ENCODE measurements at places on chromosomes 7 and 10.

- no peaks in the 10 kb centered on the region for H3K27me3 ChIP-seq
- no peaks in the 10 kb centered on the region for H3K4me1 ChIP-seq
- H3K27ac ChIP-seq, result no peak overlapping the region
- DNase-seq, result no peak
- no peaks in the 10 kb centered on the region for H3K36me3 ChIP-seq
- H3K4me3 ChIP-seq, result no peak overlapping the region
These were observed 81.8 kb upstream of the ANKRD1 start for GRCh38 chr10:91002656-91003055.

GRCh38 chr10:11653758-11654471 lies 42.5 kb upstream of the USP6NL start:
- H3K27ac ChIP-seq, result no peak overlapping the region
- H3K4me3 ChIP-seq, result no peak overlapping the region
- no peaks in the 10 kb centered on the region for H3K4me1 ChIP-seq
- H3K27me3 ChIP-seq, result no peaks in the 10 kb centered on the region
- H3K36me3 ChIP-seq, result no peaks in the 10 kb centered on the region
- DNase-seq, result no peak

GRCh38 chr7:107938456-107939250 lies 47.7 kb downstream of the DLD start:
- no peaks in the 10 kb centered on the region for H3K4me1 ChIP-seq
- DNase-seq, result no peak
- H3K36me3 ChIP-seq, result no peaks in the 10 kb centered on the region
- no peak overlapping the region for H3K4me3 ChIP-seq
- peak overlapping the region; percentile 90 for H3K27ac ChIP-seq
- no peaks in the 10 kb centered on the region for H3K27me3 ChIP-seq

- no peak overlapping the region for H3K27ac ChIP-seq
- H3K27me3 ChIP-seq, result no peaks in the 10 kb centered on the region
- H3K36me3 ChIP-seq, result no peaks in the 10 kb centered on the region
- H3K4me3 ChIP-seq, result no peak overlapping the region
- H3K4me1 ChIP-seq, result peaks cover 5% of the 10 kb centered on the region
These were observed 55.7 kb downstream of the TMEM209 start for GRCh38 chr7:130149281-130150139.

DNA sequence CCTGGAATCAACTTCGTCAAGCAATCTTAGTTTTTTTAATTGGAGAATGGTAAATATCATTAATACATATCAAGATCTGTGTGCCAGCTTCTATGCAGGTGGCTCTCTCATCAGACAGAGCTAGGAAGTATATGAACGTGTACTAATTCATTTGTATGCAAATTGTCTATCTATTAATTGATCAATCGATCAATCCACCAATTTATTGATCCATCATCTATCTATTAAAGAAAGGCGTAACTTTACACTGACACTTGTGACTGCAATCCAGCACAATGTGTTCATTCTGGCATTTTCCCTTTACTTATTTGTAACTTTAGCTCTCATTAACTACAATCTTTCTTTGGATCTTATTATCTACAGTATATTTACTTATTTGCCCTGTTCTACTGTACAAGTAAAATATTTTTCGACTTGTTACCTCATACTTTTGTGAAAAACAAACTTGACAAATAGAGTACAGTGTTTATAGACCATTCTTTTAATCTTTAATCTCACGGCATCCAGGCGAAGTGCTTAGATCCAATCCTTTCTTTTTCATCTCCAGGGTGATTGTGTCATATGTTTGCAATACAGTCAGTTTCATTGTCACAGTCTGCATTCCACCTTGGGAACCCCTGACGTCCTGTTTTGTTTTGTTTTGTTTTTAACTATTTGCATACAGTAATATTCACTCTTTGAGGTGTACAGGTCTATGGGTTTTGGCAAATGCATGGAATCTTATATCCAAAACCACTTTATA lies 22.0 kb upstream of the GHRHR start:
- no peaks in the 10 kb centered on the region for H3K36me3 ChIP-seq
- H3K27ac ChIP-seq, result no peak overlapping the region
- H3K4me1 ChIP-seq, result no peaks in the 10 kb centered on the region
- DNase-seq, result no peak
- H3K4me3 ChIP-seq, result no peak overlapping the region

GRCh38 chr10:131862548-131862947 lies 38.3 kb upstream of the PPP2R2D start:
- no peak overlapping the region for H3K27ac ChIP-seq
- no peak overlapping the region for H3K4me3 ChIP-seq
- H3K27me3 ChIP-seq, result no peaks in the 10 kb centered on the region
- no peaks in the 10 kb centered on the region for H3K4me1 ChIP-seq
- no peak for DNase-seq
- H3K36me3 ChIP-seq, result no peaks in the 10 kb centered on the region

- no peaks in the 10 kb centered on the region for H3K27me3 ChIP-seq
- no peaks in the 10 kb centered on the region for H3K4me1 ChIP-seq
- H3K4me3 ChIP-seq, result no peak overlapping the region
These were observed 10.9 kb downstream of the SUFU start for GRCh38 chr10:102514487-102515311.

DNA sequence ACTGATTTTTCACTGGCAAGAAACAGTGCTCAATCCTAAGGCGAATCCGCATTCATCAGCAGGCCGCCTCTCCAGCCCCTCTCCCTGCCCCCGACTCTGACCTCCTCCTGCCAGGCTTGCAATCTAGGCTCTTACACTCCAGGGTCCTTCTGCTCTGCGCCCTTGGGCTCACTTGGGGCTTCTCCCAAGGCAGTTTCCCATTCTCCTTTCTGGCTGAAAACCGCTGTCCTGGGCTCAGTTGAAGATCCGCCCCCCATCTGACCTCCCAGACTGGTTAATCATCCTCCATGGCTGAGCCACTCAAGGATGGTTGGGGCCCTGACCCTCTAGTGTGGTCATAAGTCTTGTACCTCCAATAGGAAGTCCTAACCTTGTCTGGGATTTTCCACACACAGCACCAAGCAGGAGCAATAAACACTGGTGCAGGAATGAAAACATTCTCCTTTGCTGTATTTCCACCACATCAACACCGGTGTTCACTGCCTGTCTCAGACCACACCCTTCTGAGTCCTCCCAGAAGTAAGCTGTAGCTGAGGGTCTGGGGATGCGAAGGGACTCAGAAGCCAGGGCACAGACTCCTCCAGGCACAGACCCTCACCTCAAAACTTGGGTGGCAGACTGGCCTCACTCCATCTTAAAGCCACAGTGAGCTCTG lies 42.4 kb downstream of the TNS3 start:
- no peak overlapping the region for H3K27ac ChIP-seq
- no peak for DNase-seq
- H3K4me3 ChIP-seq, result no peak overlapping the region
- no peaks in the 10 kb centered on the region for H3K27me3 ChIP-seq
- H3K36me3 ChIP-seq, result no peaks in the 10 kb centered on the region

DNA sequence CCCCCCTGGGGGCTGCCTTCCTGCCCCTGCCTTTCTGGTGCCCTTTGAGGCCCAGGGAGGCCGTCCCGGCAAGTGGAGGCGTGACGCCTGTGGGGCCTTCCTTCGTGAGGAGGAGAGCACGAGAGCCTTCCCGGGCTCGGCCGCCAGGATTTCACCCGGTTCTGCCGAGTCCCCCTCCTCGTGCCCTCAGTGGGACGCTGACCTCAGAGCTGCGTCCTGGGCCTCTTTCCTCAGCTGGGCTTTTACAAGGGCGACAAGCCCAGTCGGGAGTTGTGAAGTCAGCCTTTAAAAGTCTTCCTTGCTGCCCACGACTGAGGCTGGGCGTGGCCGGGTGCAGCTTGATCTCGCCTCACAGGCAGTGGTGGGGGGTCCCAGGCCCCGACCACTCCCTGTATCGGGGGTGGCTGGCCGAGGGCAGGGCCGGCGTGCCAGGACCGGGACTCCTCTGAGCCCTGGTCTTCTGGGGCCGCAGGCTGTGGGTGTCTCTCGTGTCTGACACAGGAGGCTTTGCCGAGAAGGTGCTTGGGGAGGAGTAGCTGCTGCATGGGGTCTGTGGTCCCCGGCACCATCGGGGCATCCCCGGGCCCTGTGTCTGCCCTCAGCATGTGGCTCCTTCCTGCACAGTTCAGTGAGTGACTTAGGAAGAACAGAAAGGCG lies 41.8 kb downstream of the FAM20C start:
- peaks cover 34% of the 10 kb centered on the region for H3K4me1 ChIP-seq
- H3K27me3 ChIP-seq, result no peaks in the 10 kb centered on the region
- peak overlapping the region; percentile 56 for H3K4me3 ChIP-seq
- no peaks in the 10 kb centered on the region for H3K36me3 ChIP-seq
- no peak for DNase-seq

DNA sequence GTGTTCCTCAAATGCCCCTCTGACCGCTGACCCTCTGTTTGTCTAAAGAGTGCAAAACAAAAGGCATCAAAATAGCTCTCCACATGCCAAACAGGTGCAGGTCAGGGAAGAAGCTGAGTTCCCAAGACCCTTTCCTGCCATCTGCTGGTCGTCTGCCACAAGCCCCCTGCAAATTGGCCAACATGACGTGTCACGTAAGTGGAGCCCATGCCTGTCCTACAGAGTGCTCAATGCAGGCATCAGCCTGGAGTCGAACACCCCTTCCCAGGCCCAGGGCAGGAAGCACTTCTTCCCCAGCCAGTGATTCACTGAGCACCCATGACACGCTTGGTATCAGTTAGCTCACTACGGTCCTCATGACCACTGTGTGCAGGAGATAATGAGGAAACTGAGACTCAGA lies 14.1 kb downstream of the TMEM72 start:
- DNase-seq, result no peak
- no peaks in the 10 kb centered on the region for H3K27me3 ChIP-seq
- no peak overlapping the region for H3K27ac ChIP-seq
- no peaks in the 10 kb centered on the region for H3K36me3 ChIP-seq

DNA sequence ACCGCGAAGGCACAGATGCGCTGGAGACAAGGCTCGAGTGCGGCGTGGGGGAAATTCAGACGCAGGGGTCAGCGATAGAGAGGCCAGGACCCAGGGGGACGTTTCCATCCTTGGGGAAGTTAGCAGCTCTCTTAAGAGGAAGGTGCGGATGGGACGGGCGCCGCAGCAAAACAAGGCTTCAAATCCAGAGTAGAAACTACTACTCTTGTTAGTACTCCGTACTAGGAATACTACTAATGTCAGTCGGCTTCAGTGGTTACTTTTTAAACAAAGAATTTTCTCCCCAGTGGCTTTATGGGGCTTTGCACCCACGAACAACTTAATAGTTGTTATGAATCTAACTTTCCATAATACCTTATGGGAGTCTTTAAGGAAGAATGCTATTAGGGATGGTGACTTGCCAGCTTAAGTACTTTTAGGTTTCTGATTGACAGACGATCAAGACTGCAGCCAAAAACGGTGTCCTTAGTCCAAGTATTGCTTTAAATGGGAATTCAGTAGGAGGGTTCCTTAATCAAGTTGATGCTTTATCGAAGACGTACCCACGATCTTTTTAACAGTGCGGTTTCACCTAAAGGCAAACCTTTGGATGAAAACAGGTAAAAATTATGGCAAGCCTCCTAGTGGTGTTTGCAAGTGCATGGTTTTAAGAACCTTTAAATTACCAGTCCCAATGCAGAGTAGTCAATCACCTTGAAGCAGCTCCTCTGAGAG lies 812 bp upstream of the IDE start:
- H3K36me3 ChIP-seq, result no peaks in the 10 kb centered on the region
- H3K4me3 ChIP-seq, result peak overlapping the region; percentile 91
- no peaks in the 10 kb centered on the region for H3K4me1 ChIP-seq

DNA sequence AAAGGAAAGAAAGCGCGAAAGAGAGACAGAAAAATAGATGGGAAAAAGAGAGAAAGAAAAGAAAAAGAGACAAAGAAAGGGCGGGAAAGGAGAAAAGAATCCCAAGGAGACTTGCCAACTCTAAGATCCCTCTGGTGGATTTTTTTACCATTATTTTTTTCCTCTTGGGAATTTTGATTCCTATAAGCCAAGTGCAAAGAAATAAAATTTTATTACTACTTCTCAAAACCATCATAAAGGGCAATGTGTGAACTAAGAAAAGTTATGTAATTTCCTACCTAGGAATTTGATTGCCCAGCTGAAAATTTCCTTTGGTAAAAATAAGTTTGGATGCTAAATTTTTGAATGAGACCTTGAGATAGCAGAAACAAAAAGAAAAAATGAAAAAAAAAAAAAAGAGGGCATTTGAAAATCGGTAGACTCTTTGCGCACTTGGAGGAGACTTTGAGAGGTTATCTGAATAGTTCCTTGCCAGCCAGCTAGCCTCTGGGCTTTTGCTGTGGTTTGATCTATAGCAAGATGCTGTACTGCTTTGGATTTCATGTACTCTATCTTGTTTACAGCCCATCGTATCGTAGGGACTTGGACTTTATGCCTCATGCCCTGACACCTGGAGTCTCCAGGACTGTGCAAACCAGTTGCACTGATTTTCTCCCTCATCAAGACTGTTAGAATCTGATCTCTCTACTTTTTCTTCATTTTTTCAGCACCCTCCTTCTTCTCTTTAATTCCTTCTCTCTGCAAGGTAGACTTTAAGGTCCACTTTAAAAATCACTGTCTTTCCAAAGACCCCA lies 535.4 kb upstream of the MKI67 start:
- H3K27me3 ChIP-seq, result no peaks in the 10 kb centered on the region
- no peaks in the 10 kb centered on the region for H3K36me3 ChIP-seq
- H3K4me3 ChIP-seq, result no peak overlapping the region

DNA sequence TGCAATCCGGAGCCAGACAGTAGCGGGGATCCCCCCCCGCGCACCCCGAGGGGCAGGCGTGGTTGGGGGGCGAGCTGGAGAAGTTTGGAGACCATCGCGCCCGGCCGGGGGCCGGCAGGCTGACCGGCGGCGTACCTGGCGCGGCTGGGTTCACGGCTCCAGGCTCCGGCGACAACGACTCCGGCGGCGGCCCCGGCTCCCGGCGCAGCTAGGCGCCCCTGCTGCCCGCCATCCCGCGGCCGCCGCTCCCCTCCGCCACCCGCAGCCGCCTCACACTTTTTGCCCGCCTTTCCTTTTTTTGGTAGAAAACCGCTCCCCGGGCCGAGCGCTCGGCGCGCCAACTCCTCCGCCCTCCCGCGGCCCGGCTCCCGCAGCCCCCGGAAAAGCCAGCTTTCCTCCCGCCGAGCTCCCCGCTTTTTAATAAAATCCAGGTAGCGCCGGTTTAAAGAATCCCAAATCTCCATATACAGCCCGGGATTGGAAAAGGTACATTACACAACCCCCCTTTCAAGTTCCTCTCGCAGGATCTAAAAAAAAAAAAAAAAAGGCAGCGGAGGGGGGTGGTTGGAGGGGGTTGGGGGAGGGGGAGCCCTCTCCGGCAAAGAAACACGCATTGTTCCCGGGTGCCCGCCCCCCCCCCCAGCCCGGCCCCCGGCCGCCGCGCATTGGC lies at the start of gene TNRC18:
Gene TNRC18, minus strand, starts transcription at position 529 of the 670 bp plus-strand sequence. CDS start 2,588 bp downstream, outside the sequence.
- H3K27me3 ChIP-seq, result no peaks in the 10 kb centered on the region
- no peak for DNase-seq
- H3K4me1 ChIP-seq, result no peaks in the 10 kb centered on the region
- peak within 1 kb of the TSS; percentile 95 for H3K4me3 ChIP-seq

- H3K36me3 ChIP-seq, result no peaks in the 10 kb centered on the region
- no peaks in the 10 kb centered on the region for H3K4me1 ChIP-seq
- H3K27ac ChIP-seq, result no peak overlapping the region
- H3K4me3 ChIP-seq, result no peak overlapping the region
These were observed 78.1 kb upstream of the CCDC6 start for GRCh38 chr10:59984415-59984814.

Data from breast epithelium (tissue), 4 donors.